ENCODE measurements at places on chromosomes 12 and 14. TPM values are rescaled to one million over a fixed set of nuclear protein-coding genes. Genes with fewer than 3 reads are reported as not detected.

NID2 gene
- total RNA-seq, result 49.4 TPM

GLIPR1 gene
- 123 TPM for total RNA-seq

DNA sequence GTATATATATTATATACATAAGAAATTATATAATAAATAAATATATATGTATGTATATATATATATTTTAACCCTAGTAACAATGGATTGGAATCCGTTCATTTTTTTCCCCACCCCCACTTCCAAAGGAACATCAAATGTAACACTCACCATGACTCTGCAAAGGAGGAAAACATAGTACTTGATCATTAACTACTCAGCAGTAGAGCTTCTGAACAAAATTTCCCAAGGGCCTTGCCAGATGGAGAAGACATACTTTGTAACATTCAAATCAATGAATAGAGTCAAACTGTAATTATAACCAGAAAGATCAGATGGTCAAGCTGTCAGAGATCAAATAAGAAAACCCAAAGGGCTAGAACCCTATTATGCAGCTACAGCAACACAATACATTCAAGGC lies 126.0 kb upstream of the CNTN1 start:
- H3K4me1 ChIP-seq, result peaks cover 14% of the 10 kb centered on the region
- H3K36me3 ChIP-seq, result no peaks in the 10 kb centered on the region
- peaks cover 2% of the 10 kb centered on the region for H3K27me3 ChIP-seq

- no peak overlapping the region for H3K4me3 ChIP-seq
- H3K27me3 ChIP-seq, result no peaks in the 10 kb centered on the region
- H3K4me1 ChIP-seq, result no peaks in the 10 kb centered on the region
- DNase-seq, result no peak
- H3K27ac ChIP-seq, result no peak overlapping the region
These were observed 173.8 kb upstream of the CNOT2 start for GRCh38 chr12:70069221-70070105.

- no peak for DNase-seq
- no peaks in the 10 kb centered on the region for H3K27me3 ChIP-seq
- H3K4me3 ChIP-seq, result no peak overlapping the region
- H3K36me3 ChIP-seq, result no peaks in the 10 kb centered on the region
- H3K4me1 ChIP-seq, result peaks cover 6% of the 10 kb centered on the region
These were observed 319.8 kb downstream of the CEP128 start for GRCh38 chr14:80621701-80622100.

- no peak overlapping the region for H3K4me3 ChIP-seq
- H3K36me3 ChIP-seq, result no peaks in the 10 kb centered on the region
- no peak for DNase-seq
- peaks cover 65% of the 10 kb centered on the region for H3K4me1 ChIP-seq
- peak overlapping the region; percentile 93 for H3K27ac ChIP-seq
- no peaks in the 10 kb centered on the region for H3K27me3 ChIP-seq
These were observed 80.1 kb downstream of the IRF2BPL start for GRCh38 chr14:76948213-76948947.

DNA sequence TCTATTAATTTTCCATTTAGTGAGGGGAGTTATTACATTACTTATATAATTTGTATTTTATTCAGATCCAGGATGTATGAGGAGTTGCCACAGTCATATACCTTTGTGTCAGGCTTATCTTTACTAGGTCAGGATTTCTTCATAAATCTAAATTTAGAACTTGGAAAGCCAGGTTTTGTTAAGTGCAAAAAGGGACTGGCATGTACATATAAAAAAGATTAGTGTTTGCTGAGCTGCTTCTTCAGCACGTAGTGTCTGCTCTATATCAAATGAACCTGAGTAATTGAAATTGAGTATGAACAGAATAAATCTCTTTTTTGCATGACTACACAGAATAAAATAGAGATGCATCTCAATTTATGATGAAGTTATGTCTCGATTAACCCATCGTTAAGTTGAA lies 157.4 kb downstream of the NUBPL start:
- peaks cover 2% of the 10 kb centered on the region for H3K36me3 ChIP-seq
- no peak overlapping the region for H3K4me3 ChIP-seq
- no peak overlapping the region for H3K27ac ChIP-seq
- H3K4me1 ChIP-seq, result no peaks in the 10 kb centered on the region

IRAK3 gene
- total RNA-seq, result 0.97 TPM

DNA sequence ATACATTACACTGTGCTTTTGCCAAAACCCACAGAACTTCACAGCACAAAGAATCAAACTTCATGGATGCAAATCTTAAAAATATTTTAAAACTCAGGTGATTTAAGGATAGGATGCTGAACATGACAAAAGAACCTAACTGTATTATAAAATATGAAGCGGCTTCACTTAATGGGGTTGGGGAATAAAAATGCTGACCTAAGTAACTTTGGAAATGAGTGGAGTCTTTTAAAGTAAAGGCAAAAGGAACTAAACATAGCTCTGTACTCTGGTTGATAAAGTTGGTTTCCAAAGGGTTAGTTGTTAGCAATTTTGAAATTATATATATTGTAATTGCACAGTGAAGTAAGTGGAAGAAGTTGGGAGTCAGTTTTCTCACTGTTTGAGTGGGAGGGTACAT lies 111.5 kb upstream of the SYT1 start:
- no peak overlapping the region for H3K4me3 ChIP-seq
- H3K27me3 ChIP-seq, result peaks cover 12% of the 10 kb centered on the region

- peaks cover 4% of the 10 kb centered on the region for H3K27me3 ChIP-seq
- DNase-seq, result no peak
- no peaks in the 10 kb centered on the region for H3K4me1 ChIP-seq
- H3K36me3 ChIP-seq, result no peaks in the 10 kb centered on the region
- H3K4me3 ChIP-seq, result no peak overlapping the region
These were observed 206.4 kb downstream of the PIK3C2G start for GRCh38 chr12:18467620-18468245.

GRCh38 chr12:113987261-113988063 lies 21.3 kb upstream of the RBM19 start:
- no peaks in the 10 kb centered on the region for H3K4me1 ChIP-seq
- H3K36me3 ChIP-seq, result no peaks in the 10 kb centered on the region
- H3K4me3 ChIP-seq, result no peak overlapping the region
- peaks cover 38% of the 10 kb centered on the region for H3K27me3 ChIP-seq

SYT1 gene
- 2.1 TPM for total RNA-seq

DNA sequence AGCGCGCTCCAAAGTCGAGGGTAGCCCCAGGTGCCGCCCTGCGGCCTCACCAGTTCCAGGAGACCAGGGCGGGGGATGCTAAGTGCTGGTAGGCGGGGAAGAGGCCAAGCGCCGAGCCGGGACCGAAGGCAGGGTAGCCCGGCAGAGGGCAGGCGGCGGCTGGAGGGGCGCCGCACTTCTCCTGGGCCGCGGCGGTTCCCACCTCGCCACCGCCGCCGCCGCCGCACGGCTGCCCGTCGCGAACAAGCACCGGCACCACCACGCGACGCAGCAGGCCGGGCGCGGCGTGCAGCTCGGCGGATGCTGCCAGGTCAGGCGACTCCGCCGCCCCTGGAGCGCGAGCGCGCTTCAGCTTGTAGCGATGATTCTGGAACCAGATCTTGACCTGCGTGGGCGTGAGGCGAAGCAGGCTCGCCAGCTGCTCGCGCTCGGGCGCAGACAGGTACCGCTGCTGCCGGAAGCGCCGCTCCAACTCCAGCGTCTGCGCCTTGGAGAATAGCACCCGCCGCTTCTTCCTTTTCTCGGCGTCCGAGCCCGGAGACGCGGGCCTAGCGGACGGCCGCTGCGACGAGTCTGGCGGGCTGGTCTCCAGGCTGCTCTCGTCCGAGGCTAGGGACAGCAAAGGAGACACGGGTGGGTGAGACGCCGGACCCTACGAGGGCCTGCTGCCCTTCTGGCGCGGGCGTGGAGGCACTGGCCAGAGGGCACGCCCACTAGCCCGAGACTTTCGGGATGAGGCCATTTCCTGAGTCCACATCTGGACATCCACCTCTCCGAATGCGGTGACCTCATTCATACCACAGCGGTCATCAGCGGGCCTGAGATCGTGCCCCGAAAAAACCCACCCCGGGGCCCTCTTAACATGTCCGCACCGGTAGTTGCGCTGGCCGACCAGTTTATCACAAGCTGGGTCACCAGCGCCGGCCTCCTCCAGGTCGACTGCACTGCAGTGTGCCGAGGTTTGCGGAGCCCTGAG lies 1.3 kb downstream of the NKX2-8 start:
- peaks cover 9% of the 10 kb centered on the region for H3K4me1 ChIP-seq
- H3K27ac ChIP-seq, result no peak overlapping the region
- peak; percentile 92 for DNase-seq
- H3K36me3 ChIP-seq, result no peaks in the 10 kb centered on the region

DNA sequence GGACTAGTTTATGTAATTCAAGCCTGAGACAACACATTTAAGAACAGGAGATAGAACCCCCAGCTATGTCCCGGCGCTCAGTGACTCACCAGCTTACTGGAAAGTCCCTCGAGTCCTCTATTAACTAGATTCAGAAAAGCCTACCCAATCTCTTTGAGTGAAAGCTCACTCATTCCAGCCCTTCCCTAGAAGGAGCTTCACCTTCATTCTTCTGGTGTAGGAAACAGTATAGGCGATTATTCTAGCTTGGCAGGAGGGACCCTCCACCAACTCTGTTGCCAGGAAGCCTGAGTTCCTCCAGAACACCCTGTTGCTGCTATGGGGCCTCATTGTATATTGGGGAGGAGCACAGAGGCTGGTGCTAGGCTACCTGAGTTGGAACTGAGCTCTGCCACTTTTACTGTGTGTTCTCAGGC lies 57.2 kb upstream of the AEBP2 start:
- no peaks in the 10 kb centered on the region for H3K27me3 ChIP-seq
- no peaks in the 10 kb centered on the region for H3K36me3 ChIP-seq
- H3K4me1 ChIP-seq, result peaks cover 14% of the 10 kb centered on the region
- DNase-seq, result peak; percentile 32
- peak overlapping the region; percentile 80 for H3K27ac ChIP-seq
- no peak overlapping the region for H3K4me3 ChIP-seq

- H3K4me3 ChIP-seq, result peak within 1 kb of the TSS; percentile 66
- no peaks in the 10 kb centered on the region for H3K27me3 ChIP-seq
- DNase-seq, result no peak
These were observed at the start of gene JAG2 for GRCh38 chr14:105168496-105168978. TSS of gene JAG2 (minus strand) at chr14:105168776. CDS start at chr14:105168420, 356 bp downstream.

DNA sequence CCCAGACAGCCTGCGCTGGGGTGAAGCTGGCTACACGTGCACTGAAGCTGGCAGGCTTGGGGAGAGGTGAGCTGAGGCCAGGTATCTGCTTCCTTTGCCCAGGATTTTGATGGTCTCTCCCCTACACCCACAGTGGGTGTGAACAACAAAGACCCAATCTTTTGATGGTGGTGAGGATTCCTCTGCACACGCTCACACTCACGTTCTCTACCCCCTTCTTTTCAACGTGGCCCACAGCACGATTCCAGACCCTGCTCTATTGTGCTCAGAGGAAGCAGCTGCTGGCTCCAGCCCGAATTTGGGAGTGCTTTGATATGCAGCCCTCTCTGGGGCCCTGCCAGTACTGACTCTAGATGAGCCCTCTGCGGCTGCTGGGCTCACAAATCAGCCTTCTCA lies 4.9 kb downstream of the CD9 start:
- H3K27ac ChIP-seq, result peak overlapping the region; percentile 19
- peaks cover 51% of the 10 kb centered on the region for H3K4me1 ChIP-seq
- no peaks in the 10 kb centered on the region for H3K27me3 ChIP-seq
- no peak overlapping the region for H3K4me3 ChIP-seq
- no peak for DNase-seq

- H3K36me3 ChIP-seq, result no peaks in the 10 kb centered on the region
- H3K27me3 ChIP-seq, result no peaks in the 10 kb centered on the region
- DNase-seq, result no peak
- H3K4me1 ChIP-seq, result peaks cover 91% of the 10 kb centered on the region
- H3K27ac ChIP-seq, result peak overlapping the region; percentile 94
These were observed 185.2 kb upstream of the SLC38A2 start for GRCh38 chr12:46557539-46558373.

SLC24A4 gene
- total RNA-seq, result 0.37 TPM

- H3K27ac ChIP-seq, result peak overlapping the region; percentile 93
- peak overlapping the region; percentile 96 for H3K4me3 ChIP-seq
- DNase-seq, result no peak
- peaks cover 9% of the 10 kb centered on the region for H3K27me3 ChIP-seq
These were observed 739 bp upstream of the SPATA7 start for GRCh38 chr14:88384718-88385117.

GRCh38 chr12:16604596-16605252 lies 1.2 kb downstream of the LMO3 start:
- no peaks in the 10 kb centered on the region for H3K36me3 ChIP-seq
- no peak overlapping the region for H3K27ac ChIP-seq

SLC2A13 gene
- total RNA-seq, result 12.3 TPM

DNA sequence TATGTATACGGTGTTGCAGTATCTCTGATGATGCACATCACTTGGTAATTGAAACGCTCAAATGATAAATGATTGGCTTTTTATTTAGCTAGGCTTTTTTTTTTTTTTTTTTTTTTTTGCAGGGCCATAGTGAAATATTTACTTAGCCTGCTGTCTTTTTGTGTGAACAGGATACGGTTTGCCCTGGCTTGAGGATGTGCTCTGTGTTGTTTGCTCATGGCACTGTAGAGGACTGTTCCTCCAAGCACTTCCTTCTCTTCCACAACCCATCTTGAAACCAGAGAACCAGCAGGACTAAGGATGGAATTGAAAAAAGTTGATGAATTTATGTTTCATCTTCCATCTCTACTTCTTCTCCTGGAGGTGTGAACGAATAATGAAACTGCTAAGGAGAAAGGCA lies 15.5 kb upstream of the SSPN start:
- H3K4me3 ChIP-seq, result no peak overlapping the region
- no peaks in the 10 kb centered on the region for H3K36me3 ChIP-seq
- DNase-seq, result no peak
- peaks cover 8% of the 10 kb centered on the region for H3K27me3 ChIP-seq
- H3K27ac ChIP-seq, result no peak overlapping the region

- no peaks in the 10 kb centered on the region for H3K36me3 ChIP-seq
- peaks cover 34% of the 10 kb centered on the region for H3K4me1 ChIP-seq
- H3K27ac ChIP-seq, result peak overlapping the region; percentile 74
- no peak for DNase-seq
- H3K4me3 ChIP-seq, result peak overlapping the region; percentile 66
These were observed 25.2 kb downstream of the KRT8 start for GRCh38 chr12:52879394-52880351.

LUM gene
- total RNA-seq, result 834 TPM

GRCh38 chr12:67757651-67758050 lies 109.1 kb downstream of the DYRK2 start:
- no peaks in the 10 kb centered on the region for H3K27me3 ChIP-seq
- H3K4me3 ChIP-seq, result no peak overlapping the region
- no peak for DNase-seq

GRCh38 chr14:72333357-72333756 lies 401.1 kb downstream of the RGS6 start:
- no peaks in the 10 kb centered on the region for H3K4me1 ChIP-seq
- no peak for DNase-seq
- peaks cover 11% of the 10 kb centered on the region for H3K27me3 ChIP-seq
- no peaks in the 10 kb centered on the region for H3K36me3 ChIP-seq

GRCh38 chr12:116892349-116893140 lies 11.3 kb upstream of the HRK start:
- H3K4me3 ChIP-seq, result no peak overlapping the region
- H3K4me1 ChIP-seq, result no peaks in the 10 kb centered on the region
- H3K36me3 ChIP-seq, result no peaks in the 10 kb centered on the region
- H3K27me3 ChIP-seq, result peaks cover 26% of the 10 kb centered on the region

- no peaks in the 10 kb centered on the region for H3K27me3 ChIP-seq
- no peak overlapping the region for H3K27ac ChIP-seq
- peaks cover 9% of the 10 kb centered on the region for H3K36me3 ChIP-seq
- no peak for DNase-seq
- peaks cover 58% of the 10 kb centered on the region for H3K4me1 ChIP-seq
These were observed 80.4 kb downstream of the DAAM1 start for GRCh38 chr14:59268858-59269257.
